Kidney tubule cell (primary cell): ENCODE measurements at places on chromosomes 7 and 10.

- DNase-seq: peak; percentile 91
These were observed 45.9 kb downstream of the HIPK2 start for GRCh38 chr7:139731802-139732470.

DNA sequence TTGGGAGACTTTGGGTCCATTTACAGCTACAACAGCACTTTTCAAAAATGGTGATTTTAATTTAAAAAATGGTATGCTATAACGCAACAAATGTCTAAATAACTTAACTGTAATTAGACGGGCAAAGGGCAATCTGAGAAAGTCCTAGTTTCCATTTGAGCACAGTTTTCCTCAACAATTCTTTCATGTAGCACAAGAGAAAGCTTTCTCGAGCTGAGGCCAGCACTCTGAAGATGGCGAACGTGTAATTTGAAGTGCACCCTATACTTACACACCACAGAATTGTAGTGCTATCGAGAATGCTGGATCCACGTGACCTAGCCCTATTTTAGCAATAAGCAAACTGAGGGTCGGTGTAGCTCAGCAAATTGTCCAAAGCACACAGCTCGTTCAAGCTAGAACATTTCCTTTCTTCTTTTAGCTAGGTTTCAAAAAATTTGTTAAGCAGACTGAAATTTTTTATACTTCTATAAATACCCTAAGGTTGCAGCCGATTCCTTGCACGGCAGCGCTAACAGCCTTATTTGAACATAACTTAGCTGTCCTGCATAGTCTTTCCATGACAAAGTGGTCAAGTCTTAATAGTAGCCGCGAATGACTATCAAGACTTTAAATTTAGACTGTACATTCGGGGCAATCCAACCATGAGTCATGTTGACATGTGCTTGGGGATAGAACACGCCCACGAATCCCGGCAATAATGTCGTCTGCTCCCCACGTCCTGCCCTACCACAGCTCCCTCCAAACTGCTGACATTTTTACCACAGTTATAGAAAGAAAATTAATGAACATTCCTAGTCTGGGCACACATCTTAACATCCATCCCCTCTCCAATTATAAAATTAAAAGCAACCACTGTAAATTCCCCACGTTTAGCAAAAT, 10.0 kb downstream of the KLF6 start:
- peak; percentile 87 for DNase-seq

DNA sequence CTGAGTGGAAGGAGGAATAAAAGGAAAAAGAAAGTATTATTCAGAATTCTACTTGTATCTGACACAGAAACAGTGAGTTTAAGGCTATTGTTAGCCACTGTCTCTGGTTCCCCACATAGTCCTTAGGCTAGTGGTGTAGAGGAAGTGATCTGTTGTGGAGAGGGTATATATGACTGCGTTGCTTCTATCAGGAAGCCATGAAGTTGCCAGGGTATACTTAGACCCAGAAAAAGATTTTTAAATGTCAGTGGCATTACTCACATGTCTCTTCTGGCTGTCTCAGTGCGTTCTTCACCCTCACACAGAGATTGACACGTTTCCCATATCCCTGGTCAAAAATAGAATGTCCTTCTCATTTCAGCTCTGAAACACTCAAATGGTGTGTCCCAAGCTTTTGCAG, 72.7 kb downstream of the SEM1 start:
- no peak for DNase-seq

- no peak for DNase-seq
These were observed 49.4 kb upstream of the OPALIN start for GRCh38 chr10:96408201-96408600.

- DNase-seq: no peak
These were observed 585.0 kb downstream of the AUTS2 start for GRCh38 chr7:70183278-70183677.

GRCh38 chr7:93914581-93915066, 6.9 kb upstream of the GNG11 start:
- DNase-seq: peak; percentile 78

GRCh38 chr7:50119815-50120637, 27.0 kb upstream of the ZPBP start:
- peak; percentile 4 for DNase-seq

DNA sequence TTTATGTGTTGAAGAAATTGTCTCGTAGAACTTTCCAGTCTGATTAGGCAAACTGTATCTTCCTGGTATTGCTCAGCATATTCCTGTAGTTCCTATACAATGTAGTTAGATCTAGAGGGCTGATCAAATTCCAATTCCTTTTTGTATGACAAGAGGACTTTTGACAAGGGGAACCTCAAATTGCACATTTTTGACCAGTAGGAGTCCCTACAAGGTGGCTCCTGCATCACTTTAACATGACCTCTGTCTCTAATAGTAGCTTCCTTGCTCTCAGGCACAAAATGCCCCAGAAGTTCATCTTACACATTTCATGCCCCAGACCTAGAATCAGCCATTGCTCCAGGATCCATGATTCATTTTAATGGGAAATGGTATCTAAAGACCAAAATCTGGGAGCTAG, 18.7 kb downstream of the HERPUD2 start:
- DNase-seq: no peak

- DNase-seq: peak; percentile 29
These were observed 21.0 kb downstream of the SVIL start for GRCh38 chr10:29613791-29614190.

DNA sequence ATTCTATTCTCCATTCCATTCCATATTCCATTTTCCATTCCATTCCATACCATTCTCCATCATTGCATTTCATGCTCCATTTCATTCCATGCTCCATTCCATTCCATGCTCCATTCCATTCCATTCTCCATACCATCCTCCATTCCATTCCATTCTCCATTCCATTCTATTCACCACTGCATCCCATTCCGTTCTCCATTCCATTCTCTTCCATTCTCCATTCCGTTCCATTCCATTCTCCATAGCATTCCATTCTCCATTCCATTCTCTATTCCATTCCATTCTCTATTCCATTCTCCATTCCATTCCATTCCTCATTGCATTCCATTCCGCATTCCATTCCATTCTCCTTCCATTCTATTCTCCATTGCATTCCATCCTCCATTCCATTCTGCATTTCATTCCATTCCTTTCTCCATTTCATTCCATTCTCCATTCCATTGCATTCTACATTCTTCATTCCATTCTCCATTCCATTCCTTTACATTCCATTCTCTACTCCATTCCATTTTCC, 84.0 kb downstream of the NSUN6 start:
- no peak for DNase-seq

DNA sequence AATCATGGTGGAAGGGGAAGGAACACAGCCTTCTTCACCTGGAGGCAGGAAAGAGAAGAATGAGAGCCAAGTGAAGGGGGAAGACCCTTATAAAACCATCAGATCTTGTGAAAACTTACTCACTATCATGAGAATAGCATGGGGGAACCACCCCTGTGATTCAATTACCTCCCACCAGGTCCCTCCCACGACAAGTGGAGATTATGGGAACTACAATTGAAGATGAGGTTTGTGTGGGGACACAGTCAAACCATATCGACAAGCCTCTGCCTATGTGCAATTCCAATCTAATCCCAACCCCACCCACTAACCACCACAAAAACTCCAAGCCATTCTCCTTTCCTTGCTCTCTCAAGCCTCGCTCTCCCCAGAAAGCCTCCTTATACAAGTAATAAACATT, 69.2 kb downstream of the TAC1 start:
- no peak for DNase-seq

- DNase-seq: peak; percentile 19
These were observed 49.6 kb downstream of the ABCB5 start for GRCh38 chr7:20665096-20665495.

DNA sequence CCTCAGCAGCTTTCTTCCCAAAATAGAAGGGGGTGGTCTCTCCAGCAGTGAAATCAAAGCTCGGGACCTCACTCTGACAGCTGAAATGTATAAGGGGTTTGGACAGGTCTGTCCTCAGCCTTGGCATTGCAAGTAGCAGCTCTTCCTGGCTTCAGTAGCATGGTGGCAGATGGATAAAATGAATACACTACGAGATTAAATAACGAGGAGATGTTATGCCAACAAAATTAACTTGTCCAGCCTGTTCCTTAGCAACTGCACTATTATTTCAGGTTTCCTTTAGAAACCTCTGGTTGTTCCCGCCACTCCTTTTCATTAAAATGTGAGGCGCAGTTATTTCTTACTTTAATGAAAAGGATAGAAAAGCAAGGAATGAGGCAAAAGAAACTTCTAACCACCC, 24.9 kb downstream of the PRLHR start:
- DNase-seq: no peak

GRCh38 chr7:93016681-93017381, 100.9 kb downstream of the SAMD9 start:
- DNase-seq: peak; percentile 6

DNA sequence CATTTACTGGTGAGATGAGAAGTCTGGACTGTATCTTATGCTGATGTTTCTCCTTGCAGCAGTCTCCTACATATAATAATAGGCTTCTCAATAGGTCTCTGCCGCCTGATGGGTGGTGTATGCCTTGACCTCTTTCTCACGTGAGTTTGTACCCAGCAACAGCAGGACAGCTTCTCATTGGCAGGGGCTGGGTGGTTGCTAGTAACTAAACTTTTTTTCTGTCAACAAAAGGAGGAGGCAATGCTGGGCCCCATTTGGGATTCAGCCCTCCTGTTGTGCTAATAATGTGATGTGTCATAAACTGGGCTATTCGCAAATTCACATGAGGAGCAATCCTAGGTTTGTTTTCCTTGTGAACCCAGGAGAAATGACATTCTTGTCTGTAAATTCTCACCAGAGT, 533.6 kb downstream of the GATA3 start:
- DNase-seq: no peak

DNA sequence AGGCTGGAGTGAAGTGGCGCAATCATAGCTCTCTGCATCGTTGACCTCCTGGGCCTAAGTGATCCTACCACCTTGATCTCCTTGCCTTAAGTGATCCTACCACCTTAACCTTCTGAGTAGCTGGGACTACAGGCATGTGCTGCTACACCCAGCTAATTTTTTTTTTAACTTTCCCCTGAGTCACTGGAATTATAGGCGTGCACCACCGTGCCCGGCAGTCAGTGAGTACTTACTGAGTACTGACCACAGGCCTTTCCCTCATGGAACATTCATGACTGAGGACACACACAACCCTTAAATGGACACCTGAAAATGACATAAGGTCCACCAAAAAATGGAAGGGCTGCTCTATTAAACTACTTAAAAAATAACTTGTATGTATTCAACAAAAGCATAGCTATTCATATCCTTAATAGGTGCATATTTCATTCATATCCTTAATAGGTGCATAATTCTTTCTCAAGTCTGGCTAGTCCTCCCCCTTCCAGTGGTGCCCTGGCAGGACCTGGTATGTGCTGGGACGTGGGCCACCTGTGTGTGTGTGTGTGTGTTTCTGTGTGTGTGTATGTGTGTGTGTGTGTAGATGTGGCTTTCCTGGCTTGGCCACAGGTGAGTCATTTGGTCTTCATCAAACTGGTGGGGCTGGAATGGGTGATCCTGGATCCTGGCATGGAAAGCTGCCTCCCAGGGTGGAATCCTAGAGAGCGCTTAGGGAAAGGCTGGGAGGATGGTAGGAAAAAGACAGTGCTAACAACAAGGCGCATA, 3.5 kb downstream of the FAM180A start:
- peak; percentile 70 for DNase-seq

GRCh38 chr10:70169011-70169410, 1.3 kb downstream of the SAR1A start:
- DNase-seq: no peak

DNA sequence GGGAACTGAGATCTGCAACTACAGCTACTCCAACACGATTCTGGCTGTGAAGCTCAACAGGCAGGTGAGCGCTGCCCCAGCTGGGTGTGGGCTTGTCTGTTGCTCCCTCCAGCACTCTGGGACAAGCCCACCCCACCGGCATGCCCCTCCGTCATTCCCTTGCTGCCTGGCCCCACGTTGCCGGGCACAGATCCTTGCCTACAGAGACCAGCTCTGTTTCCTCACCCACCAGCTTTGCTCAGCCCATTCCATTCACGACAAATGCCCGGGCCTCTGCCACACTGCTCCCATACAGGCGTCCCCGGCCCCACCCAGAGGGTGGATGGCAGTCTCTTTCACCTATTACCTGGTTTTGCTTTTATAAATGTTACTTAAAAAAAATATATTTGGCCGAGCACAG, 24.6 kb downstream of the WIPI2 start:
- no peak for DNase-seq

DNA sequence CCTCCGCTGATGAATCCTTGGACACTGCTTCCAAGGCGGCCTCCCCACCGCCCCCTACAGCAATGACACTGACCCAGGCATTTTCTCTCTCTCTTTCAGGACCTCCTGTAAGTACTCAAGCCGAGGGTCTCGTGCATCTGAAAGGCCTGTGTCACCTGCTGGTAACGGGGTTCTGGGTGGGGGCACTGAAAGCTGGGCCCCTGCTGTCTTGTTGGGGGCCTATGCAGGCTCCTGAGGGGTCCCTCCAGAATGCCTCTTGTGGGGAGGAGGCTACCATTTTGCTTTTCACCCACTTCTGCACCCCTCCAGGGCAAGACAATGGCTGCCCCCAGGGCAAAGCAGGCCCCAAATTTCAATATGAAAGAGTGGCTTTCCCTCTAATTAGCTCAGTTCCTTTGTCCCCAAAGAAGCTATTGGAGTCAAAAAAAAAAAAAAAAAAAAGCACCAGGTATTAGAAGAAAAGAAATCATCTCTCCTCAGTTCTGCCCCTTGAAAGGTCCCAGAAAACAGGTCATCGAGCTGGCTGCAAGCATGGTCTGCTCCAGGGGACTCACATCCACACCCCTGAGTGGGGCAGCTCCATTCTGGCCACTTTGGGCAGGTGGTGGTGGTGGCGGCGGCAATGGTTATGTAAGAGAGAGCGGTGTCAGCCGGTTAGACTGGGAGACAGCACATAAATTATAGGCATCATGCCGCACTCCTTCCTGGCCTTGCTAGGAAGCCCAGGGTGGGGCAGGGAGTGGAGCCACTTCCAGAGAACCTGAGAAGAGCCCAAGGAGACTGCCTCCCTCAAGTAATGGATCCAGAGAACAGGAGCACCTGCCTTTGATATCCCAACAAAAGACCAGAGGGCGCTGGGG, 66.2 kb downstream of the COL13A1 start:
- no peak for DNase-seq

GRCh38 chr10:3287572-3288445, 115.2 kb upstream of the PITRM1 start:
- peak; percentile 66 for DNase-seq

DNA sequence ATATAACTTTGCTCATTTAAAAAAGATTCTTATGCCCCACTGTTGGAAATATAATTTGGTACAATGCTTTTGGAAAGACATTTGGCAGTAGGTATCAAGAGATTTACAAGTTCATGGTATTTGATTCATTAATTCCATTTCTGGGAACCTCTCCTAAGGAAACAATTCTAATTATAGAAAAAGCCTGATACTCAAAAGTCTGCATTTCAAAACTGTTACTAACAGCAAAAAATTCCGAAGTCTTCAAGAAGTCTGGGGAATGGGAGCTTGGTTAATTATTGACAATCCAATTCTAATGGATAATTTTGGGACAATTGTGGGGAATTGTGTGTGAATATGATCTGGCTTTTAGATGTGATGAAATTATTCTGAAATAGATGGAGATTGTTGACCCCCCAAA, 59.6 kb downstream of the HDAC9 start:
- peak; percentile 55 for DNase-seq
